ACHN (cell line): ENCODE measurements at places on chromosomes 1 and 21.

- DNase-seq, result peak; percentile 60
Measured at GRCh38 chr1:63124666-63125191, 197.6 kb upstream of the FOXD3 start.

- no peak for DNase-seq
Measured at GRCh38 chr1:177859572-177859971, 110.3 kb downstream of the SEC16B start.

- DNase-seq, result no peak
Measured at GRCh38 chr1:16204216-16204615, 8.2 kb downstream of the ARHGEF19 start.

DNA sequence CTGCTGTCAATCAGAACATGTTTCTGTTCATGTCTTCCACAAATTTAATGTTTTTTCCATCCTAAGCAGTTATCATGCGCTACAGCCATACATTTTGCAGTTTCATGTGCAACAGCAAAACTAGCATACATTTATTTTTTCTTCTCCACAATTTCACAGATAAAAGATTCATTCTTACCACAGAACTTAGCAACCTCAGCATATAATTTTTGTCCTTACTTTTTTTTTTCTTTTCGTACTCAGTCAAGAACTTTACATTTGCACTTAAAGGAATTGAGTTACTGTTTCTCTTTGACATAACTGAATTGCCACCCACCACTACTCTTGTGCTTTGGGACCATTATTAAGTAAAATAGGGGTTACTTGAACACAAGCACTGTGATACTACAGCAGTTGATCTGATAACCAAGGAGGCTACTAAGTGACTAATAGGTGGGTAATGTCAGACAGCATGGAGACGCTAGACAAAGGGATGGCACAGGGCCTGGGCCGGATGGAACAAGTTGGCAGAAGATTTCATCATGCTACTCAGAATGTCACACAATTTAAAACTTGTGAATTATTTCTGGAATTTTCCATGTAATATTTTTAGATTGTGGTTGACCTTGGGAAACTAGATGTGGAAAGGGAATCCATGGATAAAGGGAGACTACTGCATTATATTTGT, 50.2 kb upstream of the LHX8 start:
- no peak for DNase-seq

DNA sequence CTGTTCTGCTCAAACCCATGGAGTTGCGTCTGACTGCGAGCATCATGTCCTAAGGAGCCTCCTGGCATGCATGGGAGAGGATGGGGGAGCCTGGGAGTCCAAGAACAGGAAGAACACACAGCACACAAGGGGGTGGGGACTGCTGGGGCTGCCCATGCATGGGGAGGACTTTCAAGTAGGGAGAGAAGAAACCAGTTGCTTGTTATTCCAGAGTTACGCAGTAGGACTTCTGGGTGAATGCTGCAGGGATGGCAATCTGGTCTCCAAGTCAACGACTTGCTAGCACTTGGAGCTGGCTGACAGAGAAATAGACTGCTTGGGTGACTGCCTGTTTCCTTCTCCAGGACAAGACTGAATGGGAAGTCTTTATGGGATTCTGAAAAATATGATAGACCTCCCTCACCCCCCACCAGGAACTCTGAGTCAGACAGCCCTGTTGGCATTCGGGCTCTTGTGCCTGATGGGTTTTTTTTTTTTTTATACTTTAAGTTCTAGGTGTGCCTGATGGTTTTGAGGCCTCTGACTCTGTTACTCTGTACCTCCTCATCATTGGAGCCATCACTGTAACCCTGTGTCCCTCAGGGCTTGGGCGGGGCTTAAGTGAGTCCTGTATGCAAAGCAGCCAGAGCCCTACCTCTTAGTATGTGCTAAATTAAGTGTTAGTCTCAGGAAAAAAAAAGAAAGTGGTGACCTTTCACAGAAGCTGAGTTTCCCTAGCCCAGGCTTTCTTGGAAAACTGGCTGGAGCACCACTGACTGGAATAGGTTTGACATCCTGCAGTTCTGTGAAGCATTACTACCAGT, 30.3 kb downstream of the MAP3K21 start:
- peak; percentile 69 for DNase-seq

DNA sequence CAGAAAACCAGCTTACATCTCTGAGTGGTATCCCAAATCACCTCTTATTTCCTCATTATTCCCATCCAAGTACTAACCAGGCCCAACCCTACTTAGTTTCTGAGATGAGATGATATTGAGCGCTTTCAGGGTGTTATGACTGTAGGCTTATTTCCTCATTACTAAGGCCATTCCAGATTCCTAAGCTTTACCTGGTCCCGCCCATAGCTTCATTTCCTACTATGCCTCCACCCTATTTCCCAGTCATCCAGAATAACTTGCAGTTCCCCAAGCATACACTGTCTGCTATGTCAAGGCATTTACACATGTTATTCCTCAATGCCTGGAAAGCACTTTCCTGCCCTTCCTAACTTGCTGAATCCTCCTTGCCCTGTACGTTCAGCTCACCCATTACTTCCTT, 79.3 kb upstream of the SPAG17 start:
- DNase-seq, result no peak

- peak; percentile 35 for DNase-seq
Measured at GRCh38 chr1:56644064-56644918, 823 bp upstream of the PRKAA2 start.

DNA sequence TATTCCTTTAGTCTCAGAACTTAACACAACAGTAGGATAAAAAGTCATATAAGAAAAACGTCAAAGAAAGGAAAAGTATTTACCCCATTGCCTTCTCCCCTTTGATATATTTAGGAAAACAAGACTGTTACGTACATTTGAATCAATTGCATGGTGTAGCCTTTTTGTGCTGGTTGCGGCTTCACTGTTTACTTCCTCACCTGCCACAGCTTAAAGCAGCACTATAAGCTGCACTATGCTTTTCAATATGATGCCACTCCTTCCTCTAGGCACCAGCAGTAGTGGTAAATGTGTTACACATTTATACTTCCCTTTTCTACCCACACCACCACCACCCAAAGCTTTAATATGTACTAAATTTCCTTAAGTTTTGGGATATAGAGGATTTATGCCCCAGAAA, 111.1 kb downstream of the ATP1B1 start:
- no peak for DNase-seq

DNA sequence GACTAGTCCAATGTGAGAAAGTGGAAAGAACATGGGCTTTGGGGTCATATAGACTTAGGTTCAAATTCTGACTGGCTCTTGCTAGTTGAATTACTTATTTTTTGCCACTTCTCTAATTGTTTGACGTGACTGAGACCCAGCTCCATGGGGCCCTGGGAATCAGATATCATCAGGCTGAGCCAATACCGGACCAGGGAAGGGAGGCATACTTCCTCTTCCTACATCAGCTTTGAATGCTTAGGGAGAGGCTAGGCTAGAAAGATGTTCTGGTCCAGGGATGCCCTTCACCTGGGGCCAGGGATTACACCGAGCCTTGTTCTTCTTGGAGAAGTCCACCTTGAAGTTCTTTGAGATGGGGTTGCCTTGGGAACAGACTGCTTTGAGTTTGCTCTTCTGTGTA, 3.7 kb upstream of the NR1I3 start:
- no peak for DNase-seq

GRCh38 chr21:17818186-17819113, 706 bp downstream of the C21orf91 start:
- DNase-seq, result peak; percentile 27

- DNase-seq, result no peak
Measured at GRCh38 chr1:40872276-40872675, 10.1 kb upstream of the CITED4 start.

DNA sequence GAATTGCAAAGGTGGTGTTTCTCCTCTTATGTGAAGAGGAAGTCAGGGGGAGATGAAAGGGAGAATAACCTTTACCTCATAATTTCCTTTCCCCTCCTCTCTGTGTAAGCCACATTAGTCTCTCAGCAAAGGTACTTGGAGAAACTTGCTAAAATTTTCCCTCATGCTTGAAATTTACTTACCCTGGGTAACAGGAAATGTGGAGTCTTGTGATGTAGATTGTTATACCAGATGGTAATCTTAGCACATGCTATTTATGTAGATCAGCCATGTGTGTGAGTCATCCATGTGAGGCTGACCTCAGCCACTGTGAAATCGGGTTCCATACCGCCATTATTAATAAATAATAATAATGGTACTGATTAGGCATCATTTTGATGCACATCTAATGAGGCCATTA, 128.4 kb downstream of the TGFB2 start:
- no peak for DNase-seq

- no peak for DNase-seq
Measured at GRCh38 chr1:79662596-79662995, 656.1 kb upstream of the ADGRL4 start.

DNA sequence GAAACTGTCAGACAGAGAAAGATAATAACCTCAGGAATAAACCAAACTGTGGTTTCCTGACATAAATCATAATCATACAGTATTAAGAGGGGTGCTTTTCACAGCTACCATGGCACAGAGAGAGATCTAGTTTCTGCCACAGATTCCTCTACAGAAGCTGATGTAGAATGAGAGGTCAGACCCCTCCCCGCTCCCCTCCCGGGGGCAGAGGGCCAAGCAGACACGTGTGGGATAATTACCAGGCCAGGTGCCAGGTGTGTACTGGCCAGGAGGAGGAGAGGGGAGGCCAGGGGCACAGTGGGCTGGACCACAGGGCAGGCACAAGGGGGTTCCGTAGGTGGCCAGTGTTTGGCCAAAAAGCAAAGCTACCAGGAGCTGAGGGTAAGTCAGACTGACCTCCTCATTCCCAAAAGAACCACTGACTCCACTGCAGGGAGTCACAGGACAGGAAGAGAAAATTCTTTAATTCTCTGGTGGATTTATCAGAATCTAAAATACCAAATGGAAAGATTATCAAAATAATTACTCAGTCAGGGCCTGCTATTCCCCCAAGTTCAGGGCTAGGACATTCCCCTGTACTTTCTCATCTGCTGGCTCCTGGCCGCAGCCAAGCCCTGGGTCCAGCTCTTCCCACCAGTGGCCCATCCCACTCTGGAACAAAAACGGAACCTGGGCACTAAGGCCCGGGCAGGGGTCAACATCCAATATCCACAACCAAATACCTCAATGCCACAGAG, 30.0 kb downstream of the C2CD2 start:
- DNase-seq, result no peak

GRCh38 chr1:61980561-61980960, 214.1 kb upstream of the L1TD1 start:
- no peak for DNase-seq

- no peak for DNase-seq
Measured at GRCh38 chr1:196074182-196074581, 534.1 kb downstream of the KCNT2 start.

GRCh38 chr21:39014747-39015146, 168.5 kb downstream of the PSMG1 start:
- peak; percentile 20 for DNase-seq

GRCh38 chr1:44947774-44948311, 38.6 kb downstream of the EIF2B3 start:
- no peak for DNase-seq

DNA sequence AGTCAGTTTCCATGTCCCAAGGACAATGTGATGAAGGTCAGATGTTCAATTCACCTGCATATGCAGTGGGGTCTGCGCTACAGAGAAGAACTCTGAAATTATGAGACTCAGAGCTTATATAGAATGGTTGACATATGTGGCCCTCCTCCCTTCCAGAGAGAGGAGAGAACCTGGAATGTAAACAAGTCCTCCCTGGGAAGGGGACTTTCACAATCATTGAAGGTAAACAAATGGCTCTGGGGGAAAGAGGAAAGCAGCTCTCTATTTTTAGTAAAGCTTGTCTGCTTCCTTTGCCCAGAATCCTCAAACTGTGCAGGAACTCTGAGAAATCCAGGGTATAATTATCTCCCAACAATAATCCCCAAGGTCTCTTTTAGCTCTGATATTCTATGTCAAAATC, 9.8 kb downstream of the OVGP1 start:
- DNase-seq, result no peak

DNA sequence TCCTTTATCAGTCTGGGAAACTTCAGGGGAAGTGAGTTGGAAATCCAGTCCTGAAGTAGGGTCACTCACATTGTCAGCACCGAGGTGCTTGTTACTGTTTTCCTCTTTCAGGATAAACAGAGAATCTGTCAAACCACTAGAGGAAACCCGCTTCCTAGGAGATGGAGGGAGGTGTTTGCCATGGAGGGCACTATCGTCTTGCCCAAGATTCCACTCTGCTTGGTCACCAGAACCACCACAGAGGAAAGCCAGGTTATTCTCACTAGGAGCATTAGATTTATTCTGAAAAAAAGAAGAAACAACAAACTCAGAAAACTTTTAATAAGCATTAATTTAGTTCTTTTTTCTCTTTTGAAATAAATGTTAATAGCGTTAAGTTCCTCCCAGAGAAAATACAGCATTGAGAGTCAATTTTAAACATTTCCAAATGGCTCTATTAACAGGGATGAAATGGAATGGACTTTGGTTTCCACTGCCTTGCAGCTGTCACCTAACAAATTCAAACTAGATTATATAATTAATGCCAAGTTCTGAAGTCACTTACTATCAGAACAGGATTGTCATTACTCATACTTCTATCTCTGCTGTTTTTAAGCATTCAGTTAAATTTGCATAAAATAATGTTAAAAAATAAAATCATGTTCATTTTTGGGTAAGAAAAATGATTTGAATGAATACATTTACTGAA, 242.8 kb downstream of the CRB1 start:
- DNase-seq, result no peak

DNA sequence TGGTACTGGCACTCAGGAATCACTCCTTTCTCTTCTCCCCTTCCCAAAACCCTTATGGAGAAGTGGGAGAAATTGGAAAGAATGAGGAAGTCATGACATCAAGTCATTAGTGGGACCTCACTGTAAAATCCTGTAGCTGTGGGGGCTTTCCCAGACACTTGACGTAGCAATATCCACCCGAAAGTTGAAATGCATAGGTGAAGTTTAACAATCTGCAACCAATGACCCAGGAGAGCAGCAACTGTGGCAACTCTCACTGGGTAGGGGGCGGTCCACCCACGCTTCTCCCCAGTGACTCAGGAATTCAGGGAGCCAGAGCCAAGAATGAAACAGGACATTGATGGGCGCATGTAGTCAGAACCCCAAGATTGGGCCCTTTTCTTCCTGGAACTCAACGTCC, 27.0 kb downstream of the ABCA4 start:
- no peak for DNase-seq

DNA sequence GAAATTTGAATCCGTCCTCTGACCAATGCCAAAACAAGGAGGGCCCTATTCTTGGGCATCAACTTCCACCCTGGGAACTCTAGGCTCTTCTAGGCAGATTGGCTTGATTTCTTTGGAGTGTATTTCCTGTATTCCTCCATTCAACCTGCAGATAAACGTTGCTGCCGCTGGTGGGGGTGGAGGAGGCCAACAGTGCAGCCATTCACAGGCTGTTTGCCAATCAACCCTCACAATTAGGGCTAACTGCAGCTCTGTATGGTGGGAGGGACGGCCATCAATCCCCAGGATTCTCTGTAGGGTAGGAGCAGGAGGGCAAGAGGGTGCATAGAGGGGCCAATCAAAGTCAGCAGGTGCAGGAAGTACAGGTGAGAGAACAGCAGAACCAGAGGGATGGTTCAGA, 273.1 kb upstream of the PROX1 start:
- no peak for DNase-seq

- no peak for DNase-seq
Measured at GRCh38 chr1:177210071-177210470, 39.3 kb downstream of the BRINP2 start.
